ENCODE measurements at places on chromosomes 3 and 15.
A peak's percentile ranks its signal among the peaks of the same experiment; 100 is the strongest.

DNA sequence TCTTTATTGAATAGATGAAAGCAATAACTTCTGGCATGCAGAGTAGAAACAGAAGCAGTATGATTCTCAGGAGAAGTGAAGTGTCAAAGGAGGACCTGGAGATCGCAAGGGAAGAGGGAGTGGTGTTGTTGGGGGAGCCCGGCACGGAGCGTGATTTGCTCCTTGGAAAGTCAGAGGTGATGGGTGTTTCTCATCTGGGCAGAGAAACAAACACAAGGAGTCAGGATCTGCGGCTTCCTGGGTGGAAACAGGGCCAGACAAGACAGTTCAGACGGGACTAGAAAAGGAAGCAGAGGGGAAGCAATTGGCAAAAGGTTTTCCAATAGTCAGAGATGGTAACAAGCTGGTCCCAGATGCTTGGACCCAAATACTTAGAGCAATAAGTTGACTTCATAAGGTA is 34.4 kb upstream of the CCDC80 start:
- peak overlapping the region; percentile 26 for H3K27ac ChIP-seq
- H3K27me3 ChIP-seq = no peaks in the 10 kb centered on the region
- DNase-seq = peak; percentile 61
- no peaks in the 10 kb centered on the region for H3K4me1 ChIP-seq
- H3K4me3 ChIP-seq = no peak overlapping the region

DNA sequence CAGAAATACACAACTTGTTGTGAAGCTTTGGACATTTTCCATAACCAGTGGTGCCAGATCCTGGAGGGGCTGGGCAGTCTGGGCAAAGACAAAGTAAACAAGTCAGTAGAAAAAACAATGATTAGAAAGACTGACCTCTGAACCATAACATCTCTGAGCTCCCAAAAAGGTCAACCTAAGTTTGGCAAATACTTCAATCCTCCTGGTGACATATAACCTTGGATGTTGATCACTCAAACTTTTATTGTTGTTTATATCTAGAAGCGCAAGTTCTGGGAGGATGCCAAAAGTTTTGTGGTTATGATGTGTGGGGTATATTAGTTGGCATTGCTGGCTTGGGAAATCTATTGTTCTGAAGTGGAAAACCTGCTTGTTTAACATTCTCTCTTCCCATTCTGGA is 257.7 kb downstream of the DIPK2A start:
- H3K4me1 ChIP-seq = no peaks in the 10 kb centered on the region
- H3K4me3 ChIP-seq = no peak overlapping the region
- no peak overlapping the region for H3K27ac ChIP-seq
- no peak for DNase-seq
- no peaks in the 10 kb centered on the region for H3K27me3 ChIP-seq
- no peaks in the 10 kb centered on the region for H3K36me3 ChIP-seq

- DNase-seq = no peak
- no peaks in the 10 kb centered on the region for H3K36me3 ChIP-seq
- H3K4me3 ChIP-seq = no peak overlapping the region
- H3K27me3 ChIP-seq = no peaks in the 10 kb centered on the region
- no peak overlapping the region for H3K27ac ChIP-seq
- H3K4me1 ChIP-seq = no peaks in the 10 kb centered on the region
These were observed 47.9 kb upstream of the ZSCAN2 start for GRCh38 chr15:84552896-84553295.

DNA sequence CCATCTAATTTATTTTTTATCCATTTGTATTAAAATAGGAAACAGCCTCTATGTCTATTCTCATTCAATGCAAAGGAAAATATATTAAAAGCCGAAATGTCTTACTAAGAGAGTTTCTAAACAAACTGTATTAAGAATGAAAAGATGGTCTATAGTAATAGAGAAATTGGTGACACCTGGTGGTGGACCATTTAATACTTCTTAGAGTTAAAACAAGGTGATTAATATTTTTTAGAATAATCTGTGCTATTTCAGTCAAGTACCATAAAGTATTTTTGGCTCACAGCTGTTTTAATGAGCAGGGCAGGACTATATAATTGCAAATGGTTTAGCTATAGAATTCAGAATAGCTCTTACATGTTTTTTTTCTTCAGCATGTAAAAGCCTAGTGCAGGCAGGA is 55.7 kb downstream of the SYNPR start:
- H3K36me3 ChIP-seq = no peaks in the 10 kb centered on the region
- H3K4me3 ChIP-seq = no peak overlapping the region
- H3K27ac ChIP-seq = no peak overlapping the region
- DNase-seq = no peak
- no peaks in the 10 kb centered on the region for H3K27me3 ChIP-seq

GRCh38 chr15:95449230-95449628 is 881.3 kb upstream of the NR2F2 start:
- H3K36me3 ChIP-seq = no peaks in the 10 kb centered on the region
- no peak overlapping the region for H3K27ac ChIP-seq
- no peaks in the 10 kb centered on the region for H3K27me3 ChIP-seq
- no peak for DNase-seq
- no peaks in the 10 kb centered on the region for H3K4me1 ChIP-seq
- no peak overlapping the region for H3K4me3 ChIP-seq

DNA sequence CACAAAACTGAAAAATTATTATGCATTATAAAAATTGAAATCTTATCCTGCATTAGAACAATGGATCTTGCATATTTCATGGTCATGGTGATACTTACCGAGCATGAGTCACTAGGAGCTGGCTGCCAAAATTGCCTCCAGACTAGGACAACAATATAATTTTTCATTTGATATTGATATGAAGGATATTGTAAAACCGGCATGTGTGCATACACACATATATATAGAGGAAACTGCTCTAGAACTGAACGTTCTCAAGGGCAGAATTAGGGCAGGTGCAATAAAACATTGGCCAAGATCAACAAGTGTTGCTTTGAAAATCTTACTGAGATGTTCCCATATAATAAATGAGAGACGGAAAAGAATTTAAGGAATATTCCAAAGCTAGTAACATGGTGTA is 319.4 kb upstream of the POU1F1 start:
- no peaks in the 10 kb centered on the region for H3K36me3 ChIP-seq
- no peaks in the 10 kb centered on the region for H3K4me1 ChIP-seq
- no peak overlapping the region for H3K4me3 ChIP-seq
- no peaks in the 10 kb centered on the region for H3K27me3 ChIP-seq
- DNase-seq = no peak

DNA sequence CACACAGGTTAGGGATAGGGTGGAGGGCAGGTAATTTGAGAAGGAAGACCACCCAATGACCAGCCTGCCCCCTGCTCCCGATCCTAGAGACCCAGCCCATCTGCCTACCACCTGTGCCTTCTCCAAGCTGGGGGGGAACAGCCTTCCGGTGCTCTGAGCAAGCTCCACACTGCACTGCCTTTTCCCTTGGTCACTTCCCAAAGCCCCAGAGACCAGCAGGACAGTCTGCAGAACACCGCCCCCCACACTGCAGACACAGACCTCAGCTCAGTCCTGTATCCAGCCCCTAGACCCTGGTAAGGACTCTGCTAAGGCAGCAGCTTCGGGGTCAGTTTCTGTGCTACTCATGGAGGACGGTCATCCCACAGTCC is 156.9 kb downstream of the MEGF11 start:
- H3K36me3 ChIP-seq = no peaks in the 10 kb centered on the region
- H3K27me3 ChIP-seq = no peaks in the 10 kb centered on the region
- H3K4me3 ChIP-seq = no peak overlapping the region
- no peak overlapping the region for H3K27ac ChIP-seq
- no peak for DNase-seq
- H3K4me1 ChIP-seq = no peaks in the 10 kb centered on the region

DNA sequence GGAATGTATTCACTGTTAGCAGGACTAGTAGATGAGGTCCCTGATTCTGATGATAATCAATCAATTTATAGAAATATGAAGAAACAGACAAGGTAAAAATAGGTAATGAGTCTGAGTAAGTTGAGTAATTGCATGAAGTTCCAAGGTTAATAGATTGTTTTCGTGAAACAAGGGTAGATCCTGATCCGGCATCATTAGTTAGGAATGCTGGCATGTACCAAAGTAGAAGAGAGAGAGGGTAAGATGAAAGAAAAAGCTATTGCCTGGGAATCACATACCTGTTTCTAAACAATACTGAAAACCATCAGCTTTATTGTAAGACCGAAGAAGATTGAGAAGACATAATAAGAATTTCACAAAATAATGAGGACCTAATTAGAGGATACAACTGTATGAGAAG is 118.1 kb upstream of the ARPP21 start:
- no peak overlapping the region for H3K27ac ChIP-seq
- no peaks in the 10 kb centered on the region for H3K27me3 ChIP-seq
- H3K36me3 ChIP-seq = no peaks in the 10 kb centered on the region
- no peak for DNase-seq
- no peaks in the 10 kb centered on the region for H3K4me1 ChIP-seq

- no peaks in the 10 kb centered on the region for H3K27me3 ChIP-seq
- H3K4me1 ChIP-seq = peaks cover 28% of the 10 kb centered on the region
- no peaks in the 10 kb centered on the region for H3K36me3 ChIP-seq
- H3K4me3 ChIP-seq = no peak overlapping the region
These were observed 84.8 kb downstream of the SMAD3 start for GRCh38 chr15:67150023-67150860.

GRCh38 chr3:153080778-153081240 is 81.2 kb upstream of the RAP2B start:
- no peak overlapping the region for H3K27ac ChIP-seq
- DNase-seq = no peak
- H3K36me3 ChIP-seq = no peaks in the 10 kb centered on the region
- no peak overlapping the region for H3K4me3 ChIP-seq
- H3K27me3 ChIP-seq = no peaks in the 10 kb centered on the region

- peak; percentile 55 for DNase-seq
- no peaks in the 10 kb centered on the region for H3K36me3 ChIP-seq
- H3K27me3 ChIP-seq = no peaks in the 10 kb centered on the region
- H3K4me3 ChIP-seq = no peak overlapping the region
These were observed 65.3 kb downstream of the ASB7 start for GRCh38 chr15:100667405-100668347.

DNA sequence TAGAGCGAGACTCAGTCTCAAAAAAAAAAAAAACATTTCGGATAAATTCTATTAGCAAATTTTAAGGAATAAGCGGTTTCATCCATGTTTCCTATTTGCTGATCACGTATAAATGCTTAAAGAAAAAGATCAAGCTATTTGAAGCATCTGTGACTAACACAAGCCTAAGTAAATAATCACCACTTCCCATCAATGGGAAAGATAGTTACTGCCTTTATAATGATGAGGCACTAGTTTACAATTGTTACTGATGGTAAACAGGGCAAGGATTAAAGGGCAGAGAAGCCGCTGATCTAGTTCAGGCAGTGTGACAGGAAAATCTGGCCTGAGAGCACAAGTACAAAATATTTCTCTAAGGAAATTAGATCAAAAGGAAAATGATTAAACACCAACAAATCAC is 13.7 kb downstream of the CLPX start:
- H3K36me3 ChIP-seq = no peaks in the 10 kb centered on the region
- DNase-seq = no peak
- H3K27me3 ChIP-seq = no peaks in the 10 kb centered on the region
- H3K4me3 ChIP-seq = no peak overlapping the region
- no peaks in the 10 kb centered on the region for H3K4me1 ChIP-seq
- no peak overlapping the region for H3K27ac ChIP-seq

DNA sequence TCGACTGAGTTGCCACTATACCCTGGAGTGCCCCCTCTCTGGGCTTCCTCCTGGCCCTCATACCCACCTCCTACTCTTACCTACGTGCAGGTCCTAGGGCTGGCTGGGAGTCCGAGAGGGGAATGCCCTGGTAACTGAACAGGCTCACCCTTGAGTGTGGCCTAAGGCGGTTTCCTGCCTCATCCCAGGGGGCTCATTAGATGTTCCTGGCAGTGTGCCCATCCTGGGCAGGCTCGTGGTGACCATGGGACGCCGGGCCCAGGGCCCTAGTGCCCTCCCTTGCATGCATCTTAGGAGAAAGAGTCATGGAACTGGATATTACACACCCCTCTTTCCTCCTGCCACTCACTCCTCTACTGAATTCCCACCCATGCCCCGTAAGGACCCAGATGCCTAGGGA is 2.8 kb downstream of the SEMA4B start:
- H3K4me3 ChIP-seq = no peak overlapping the region
- H3K36me3 ChIP-seq = no peaks in the 10 kb centered on the region
- no peaks in the 10 kb centered on the region for H3K4me1 ChIP-seq
- no peak for DNase-seq
- no peak overlapping the region for H3K27ac ChIP-seq

- no peak overlapping the region for H3K27ac ChIP-seq
- H3K4me3 ChIP-seq = no peak overlapping the region
- H3K27me3 ChIP-seq = no peaks in the 10 kb centered on the region
- no peaks in the 10 kb centered on the region for H3K36me3 ChIP-seq
- DNase-seq = no peak
- no peaks in the 10 kb centered on the region for H3K4me1 ChIP-seq
These were observed 250.0 kb upstream of the PDZRN3 start for GRCh38 chr3:73874606-73875369.

- no peak overlapping the region for H3K4me3 ChIP-seq
- H3K36me3 ChIP-seq = no peaks in the 10 kb centered on the region
- no peak for DNase-seq
- no peaks in the 10 kb centered on the region for H3K27me3 ChIP-seq
- peaks cover 17% of the 10 kb centered on the region for H3K4me1 ChIP-seq
- H3K27ac ChIP-seq = peak overlapping the region; percentile 95
These were observed 31.2 kb downstream of the IQGAP1 start for GRCh38 chr15:90419206-90419605.

DNA sequence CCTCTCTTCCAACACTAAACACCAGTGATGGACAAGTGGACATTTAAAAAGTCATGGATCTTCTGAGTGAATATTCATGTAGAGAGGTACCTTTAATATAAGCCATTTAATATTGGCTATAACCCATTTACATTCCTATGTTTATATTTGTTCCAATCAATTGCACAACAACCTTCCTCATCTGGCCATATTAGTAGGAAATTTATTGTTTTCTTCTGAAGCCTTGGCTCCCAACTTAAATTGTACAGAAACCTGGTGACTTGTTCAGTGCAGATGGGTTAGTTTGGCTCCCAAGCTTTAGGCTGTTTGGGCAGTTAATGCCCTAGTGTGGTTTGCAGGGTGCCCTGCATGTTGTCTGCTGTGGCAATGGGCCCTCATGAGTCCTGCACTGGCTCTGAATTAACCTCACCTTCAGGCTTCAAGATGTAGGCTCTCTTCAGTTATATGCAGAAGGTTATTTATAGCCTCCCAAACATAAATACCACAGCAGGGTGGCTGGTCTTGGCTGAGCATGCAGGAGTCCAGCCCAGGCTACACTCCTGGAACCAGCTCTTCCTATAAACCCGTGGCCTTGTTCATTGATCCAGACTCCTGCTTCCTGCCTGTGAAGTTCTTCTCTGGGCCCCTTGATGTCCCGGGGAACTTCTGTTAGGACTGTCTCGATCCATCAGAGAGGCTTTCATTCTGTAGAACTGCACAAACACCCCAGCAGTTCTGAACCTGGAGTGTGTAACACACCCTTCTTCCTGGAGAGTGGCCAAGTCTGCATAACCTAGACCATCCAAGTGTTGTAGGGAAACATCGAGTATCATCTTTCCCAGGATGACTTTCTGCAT is 57.0 kb downstream of the DUT start:
- DNase-seq = no peak
- no peaks in the 10 kb centered on the region for H3K4me1 ChIP-seq
- H3K27me3 ChIP-seq = no peaks in the 10 kb centered on the region
